ENCODE measurements at places on chromosomes 5 and 9.

- no peak for DNase-seq
These were observed 64.9 kb downstream of the CETN3 start for GRCh38 chr5:90344689-90345088.

- no peak for DNase-seq
These were observed 463.4 kb downstream of the ZNF608 start for GRCh38 chr5:124283031-124283430.

DNA sequence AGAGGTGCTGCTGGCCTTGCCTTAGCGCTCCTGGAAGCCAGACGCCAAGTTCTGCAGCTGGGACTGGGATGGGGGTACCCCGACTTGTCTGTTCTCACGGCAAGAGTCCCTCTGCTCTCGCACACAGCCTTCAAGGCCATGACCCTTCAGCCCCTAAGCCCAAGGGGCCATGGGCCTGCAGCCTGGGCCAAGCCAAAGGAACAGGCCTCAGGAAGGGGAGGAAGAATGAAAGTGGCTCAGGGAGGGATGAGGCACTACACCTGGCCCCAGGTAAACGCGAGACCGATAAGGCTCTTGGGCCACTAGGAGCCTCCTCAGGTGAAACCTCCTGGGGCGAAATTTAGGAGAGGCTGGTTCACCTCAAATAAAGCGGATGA is 3.9 kb downstream of the EBF1 start:
- DNase-seq: no peak

- DNase-seq: no peak
These were observed 11.8 kb downstream of the HDHD3 start for GRCh38 chr9:113364951-113365350.

- no peak for DNase-seq
These were observed 68.5 kb downstream of the GRIA1 start for GRCh38 chr5:153558957-153559356.

- DNase-seq: no peak
These were observed 364.6 kb downstream of the BRINP1 start for GRCh38 chr9:119004618-119004990.

DNA sequence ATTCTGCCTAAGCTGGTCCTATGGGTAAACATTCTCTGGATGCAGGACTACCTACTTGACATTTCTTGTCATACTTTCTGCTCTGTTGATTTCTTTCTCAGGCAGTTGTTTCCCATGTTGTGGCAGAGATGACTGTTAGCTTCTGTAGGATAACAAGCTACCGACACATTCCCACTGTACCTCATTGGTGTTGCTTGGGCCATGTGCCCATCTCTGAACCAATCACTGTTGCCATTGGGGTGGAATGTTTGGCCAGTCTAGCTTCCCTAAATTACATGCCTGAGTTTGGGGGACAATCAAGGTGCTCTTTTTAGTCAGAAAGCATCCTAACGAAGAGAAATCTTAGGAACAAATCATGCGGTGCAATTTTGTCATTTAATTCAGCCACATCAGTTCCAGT is 212.0 kb downstream of the KDM4C start:
- no peak for DNase-seq

DNA sequence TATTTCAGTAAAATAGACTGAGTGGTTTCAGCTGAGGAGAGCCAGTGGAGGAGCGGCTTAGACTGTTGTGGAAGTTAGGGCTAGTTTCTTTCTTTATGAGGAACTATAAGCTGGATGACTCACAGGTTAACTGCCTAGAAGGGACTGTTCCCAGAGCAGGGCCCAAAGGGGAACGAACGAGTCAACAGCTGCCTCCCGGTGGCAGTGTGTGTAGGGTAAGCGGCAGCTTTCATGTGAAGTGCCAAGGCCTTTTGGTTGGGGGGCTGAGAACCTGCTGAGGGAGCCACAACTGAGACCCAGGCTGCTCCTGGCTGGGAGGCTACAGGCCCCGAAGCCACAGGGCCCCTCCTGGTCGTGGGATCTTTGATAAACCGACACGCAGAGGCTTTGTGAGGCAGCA is 7.0 kb downstream of the SQSTM1 start:
- DNase-seq: no peak

GRCh38 chr5:28165096-28165495 is 1126.7 kb upstream of the CDH9 start:
- no peak for DNase-seq

Data from stimulated activated CD8-positive, alpha-beta memory T cell treated with anti-CD3 and anti-CD28 coated beads, Interleukin-7, amount 100 ng/mL, for 24 hours (primary cell).